ENCODE measurements at places on chromosomes 2 and 18.

DNA sequence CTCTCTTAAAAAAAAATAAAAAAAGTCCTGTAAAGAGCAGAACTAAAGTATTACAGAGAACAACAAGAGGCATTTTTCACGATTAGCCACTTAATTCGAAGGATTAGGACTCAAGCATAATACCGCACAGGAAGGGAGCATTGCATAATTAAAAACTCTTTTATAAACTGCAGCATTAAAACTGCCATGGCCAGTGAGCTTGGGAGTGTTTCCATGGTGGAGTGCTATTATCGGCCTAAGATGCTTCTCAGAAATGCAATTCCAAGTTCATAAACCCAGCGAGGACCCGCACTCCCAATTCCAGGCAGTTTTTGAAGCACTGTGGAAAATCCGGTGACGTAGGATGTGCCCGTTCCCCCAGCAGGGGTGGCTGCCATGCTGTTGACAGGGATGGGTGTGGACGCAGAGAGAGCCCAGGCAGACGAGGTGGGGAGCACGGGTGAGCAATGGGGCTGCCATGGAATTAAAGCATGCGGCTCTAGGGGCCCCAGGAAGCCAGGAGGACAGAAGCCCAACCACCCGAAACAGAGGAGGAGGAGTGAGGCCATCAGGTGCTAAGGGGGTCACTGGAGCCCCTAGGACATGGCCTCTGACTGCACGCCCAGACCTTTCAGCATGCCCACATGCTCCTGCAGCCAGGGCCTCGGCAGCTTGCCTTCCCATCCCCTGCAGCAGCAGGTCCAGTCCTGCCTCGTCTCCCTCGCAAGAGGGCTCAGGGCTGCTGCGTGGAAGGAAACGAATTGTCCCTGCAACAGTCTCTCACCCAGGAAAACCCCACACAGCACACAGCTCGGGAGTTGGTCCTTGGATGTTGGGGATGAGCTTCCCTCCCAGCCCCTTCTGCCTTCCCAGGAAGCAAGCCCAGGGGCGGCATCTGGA, 233.4 kb downstream of the NDUFA10 start:
- DNase-seq, result no peak

- no peak for DNase-seq
Measured at GRCh38 chr18:22952525-22952924, 19.4 kb downstream of the RBBP8 start.

- no peak for DNase-seq
Measured at GRCh38 chr2:70014959-70015358, 53.5 kb upstream of the ASPRV1 start.

GRCh38 chr2:218423584-218423983, 4.7 kb downstream of the VIL1 start:
- DNase-seq, result no peak

GRCh38 chr2:201093573-201093972, 21.8 kb downstream of the NDUFB3 start:
- DNase-seq, result no peak

Measured in A172 (cell line).